ENCODE measurements at places on chromosomes 3 and 15.

- DNase-seq: no peak
Measured at GRCh38 chr3:98986073-98986472, 84.6 kb upstream of the DCBLD2 start.

- DNase-seq: no peak
Measured at GRCh38 chr15:47473832-47474231, 243.5 kb upstream of the SEMA6D start.

- DNase-seq: no peak
Measured at GRCh38 chr3:9783954-9784353, 8.3 kb downstream of the TADA3 start.

DNA sequence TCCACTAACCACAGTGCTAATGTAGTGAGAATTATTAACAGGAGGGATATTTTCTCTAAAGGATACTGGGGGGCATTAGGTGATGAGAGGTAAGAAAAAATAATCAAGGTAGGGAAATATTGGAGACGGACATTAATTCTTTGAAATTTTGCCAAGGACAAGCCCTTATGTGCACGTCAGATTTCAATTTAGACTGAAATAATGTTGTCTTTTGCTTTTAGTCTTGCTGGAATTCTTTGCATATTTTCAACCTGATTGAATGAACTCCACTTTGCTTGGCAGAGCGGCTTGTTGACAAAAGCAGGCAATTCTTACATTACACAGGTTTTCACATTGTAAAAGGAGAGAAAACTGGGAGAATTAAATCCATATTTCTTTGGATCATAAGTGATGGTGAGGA is 25.0 kb upstream of the C3orf52 start:
- no peak for DNase-seq

DNA sequence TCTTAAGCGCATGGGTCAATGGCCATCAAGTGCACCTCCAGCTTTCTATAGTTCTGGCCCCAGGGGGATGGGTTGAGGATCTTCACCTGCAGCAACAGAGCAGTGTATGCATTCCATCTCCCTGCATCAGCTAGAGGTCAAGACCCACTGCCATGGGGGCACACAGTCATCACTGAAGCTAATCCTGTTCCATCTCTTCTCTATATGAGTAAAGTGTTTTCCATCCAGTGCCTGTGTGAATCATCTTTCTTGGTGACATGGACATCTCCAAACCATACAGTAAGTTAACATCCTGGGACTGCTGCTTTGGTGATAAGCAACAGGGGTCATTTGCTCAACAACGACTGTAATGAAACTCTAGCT is 4.4 kb upstream of the ENTPD3 start:
- no peak for DNase-seq

GRCh38 chr3:151319628-151320027 is 3.0 kb upstream of the GPR87 start:
- DNase-seq: no peak

Data from stimulated activated CD8-positive, alpha-beta memory T cell treated with anti-CD3 and anti-CD28 coated beads, Interleukin-15, amount 100 ng/mL, for 24 hours (primary cell).